ENCODE measurements at places on chromosomes 12 and 14.
A peak's percentile ranks its signal among the peaks of the same experiment; 100 is the strongest.

- peak; percentile 95 for DNase-seq
Observed at GRCh38 chr12:15757553-15758255, 31.5 kb downstream of the EPS8 start.

- DNase-seq, result no peak
Observed at GRCh38 chr14:102913341-102914211, 8.9 kb upstream of the AMN start.

GRCh38 chr12:10283027-10283426 is 24.6 kb upstream of the KLRD1 start:
- no peak for DNase-seq

DNA sequence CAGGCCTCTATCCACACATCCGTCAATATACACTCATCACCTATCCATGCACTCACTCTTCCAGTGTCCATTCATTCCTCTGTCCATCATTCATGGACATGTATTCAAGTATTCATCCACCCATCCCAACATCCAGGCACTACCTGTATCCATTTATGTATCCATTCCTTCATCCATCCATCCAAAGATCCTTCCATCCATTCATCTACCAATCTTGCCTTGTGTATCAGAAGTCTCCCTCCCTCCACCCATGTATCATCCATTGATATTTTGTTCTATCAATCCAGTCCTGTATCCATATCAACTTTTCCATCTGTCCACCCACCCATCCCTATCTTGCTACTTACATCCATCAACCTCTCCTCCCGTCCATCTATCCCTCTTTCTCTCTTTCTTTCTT is 4.0 kb downstream of the BEGAIN start:
- no peak for DNase-seq

DNA sequence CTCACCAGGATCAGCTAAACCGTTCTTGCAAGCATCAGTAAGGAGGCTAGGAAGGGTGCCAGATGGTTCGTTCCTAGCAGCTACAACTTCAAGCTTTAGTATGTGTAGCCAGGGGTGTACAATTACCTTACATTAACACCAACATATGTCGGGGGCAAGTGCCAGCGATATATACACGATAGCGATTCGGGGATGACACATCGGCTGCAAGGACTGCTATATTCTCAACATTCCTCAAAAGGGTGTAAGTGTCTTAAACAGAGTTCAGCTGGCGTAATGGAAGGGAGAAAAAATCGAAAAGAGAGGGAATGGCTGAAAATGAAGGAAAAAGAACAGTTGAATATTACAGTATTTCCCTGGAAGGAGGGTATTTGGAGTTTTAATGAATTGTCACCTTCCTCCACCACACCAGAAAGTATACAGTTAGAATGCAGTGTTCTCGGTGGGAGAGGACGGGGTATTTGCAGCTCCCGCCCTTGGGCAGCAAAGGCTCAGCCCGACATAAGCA is 545 bp downstream of the LIMA1 start:
- DNase-seq, result peak; percentile 63

- DNase-seq, result no peak
Observed at GRCh38 chr12:42904683-42905418, 315.3 kb upstream of the PRICKLE1 start.

- no peak for DNase-seq
Observed at GRCh38 chr12:69610126-69610525, 581 bp downstream of the LRRC10 start.

GRCh38 chr14:94751956-94752355 is 18.0 kb downstream of the GSC start:
- no peak for DNase-seq

GRCh38 chr12:12212769-12213168 is 54.1 kb downstream of the LRP6 start:
- DNase-seq, result no peak

GRCh38 chr12:24778486-24779304 is 170.2 kb downstream of the BCAT1 start:
- DNase-seq, result peak; percentile 74

- peak; percentile 15 for DNase-seq
Observed at GRCh38 chr12:119512772-119513497, 80.6 kb upstream of the TMEM233 start.

- peak; percentile 61 for DNase-seq
Observed at GRCh38 chr12:14403711-14404196, 38.3 kb downstream of the ATF7IP start.

DNA sequence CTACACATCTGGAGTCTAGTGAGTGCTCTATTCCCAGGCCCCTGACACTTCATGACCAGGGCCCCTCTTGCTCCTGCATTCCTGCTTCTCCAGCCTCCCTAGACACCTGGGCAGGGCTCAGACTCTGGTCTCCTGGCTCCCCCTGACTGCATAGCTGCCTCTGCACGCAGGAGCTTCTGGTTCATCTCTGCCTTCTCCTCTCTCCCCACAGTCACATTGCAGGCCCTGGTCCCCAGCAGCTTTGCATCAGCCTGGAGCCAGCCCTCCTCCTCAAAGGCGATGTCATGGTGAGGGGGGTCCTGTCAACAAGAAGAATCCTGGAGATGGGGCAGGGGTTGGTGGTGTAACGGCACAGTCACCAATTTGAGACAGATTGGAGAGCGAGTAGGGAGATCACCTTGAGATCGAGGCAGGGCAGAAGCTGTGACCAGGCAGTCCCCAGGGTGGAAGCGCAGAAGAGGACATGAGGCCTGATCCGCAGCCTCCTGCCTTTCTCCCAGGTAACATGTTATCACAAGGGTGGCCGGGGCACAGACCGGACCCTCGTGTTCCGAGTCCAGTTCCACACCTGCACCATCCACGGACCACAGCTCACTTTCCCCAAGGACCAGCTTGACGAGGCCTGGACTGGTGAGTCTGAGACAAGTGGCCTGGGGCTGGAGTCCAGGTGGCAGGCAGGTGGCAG is 8.1 kb downstream of the TNS2 start:
- no peak for DNase-seq

DNA sequence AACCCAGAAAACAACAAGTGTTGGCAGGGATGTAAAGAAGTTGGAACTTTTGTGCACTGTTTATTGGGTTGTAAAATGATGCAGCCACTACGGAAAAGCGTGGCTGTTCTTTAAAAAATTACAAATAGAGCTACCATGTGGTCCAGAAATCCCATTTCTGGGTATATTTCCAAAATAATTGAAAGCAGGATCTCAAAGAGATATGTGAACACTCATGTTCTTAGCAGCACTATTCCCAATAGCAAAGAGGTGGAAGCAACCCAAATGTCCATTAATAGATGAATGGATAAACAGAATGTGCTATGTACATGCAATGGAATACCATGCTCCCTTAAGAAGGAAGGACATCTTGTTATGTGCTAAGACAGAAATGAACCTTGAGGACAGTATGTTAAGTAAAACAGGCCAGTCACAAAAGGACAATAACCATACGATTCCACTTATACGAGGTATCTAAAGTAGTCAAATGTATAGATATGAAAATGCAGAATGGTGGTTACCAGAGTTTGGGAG is 249.5 kb downstream of the PHLDA1 start:
- no peak for DNase-seq

DNA sequence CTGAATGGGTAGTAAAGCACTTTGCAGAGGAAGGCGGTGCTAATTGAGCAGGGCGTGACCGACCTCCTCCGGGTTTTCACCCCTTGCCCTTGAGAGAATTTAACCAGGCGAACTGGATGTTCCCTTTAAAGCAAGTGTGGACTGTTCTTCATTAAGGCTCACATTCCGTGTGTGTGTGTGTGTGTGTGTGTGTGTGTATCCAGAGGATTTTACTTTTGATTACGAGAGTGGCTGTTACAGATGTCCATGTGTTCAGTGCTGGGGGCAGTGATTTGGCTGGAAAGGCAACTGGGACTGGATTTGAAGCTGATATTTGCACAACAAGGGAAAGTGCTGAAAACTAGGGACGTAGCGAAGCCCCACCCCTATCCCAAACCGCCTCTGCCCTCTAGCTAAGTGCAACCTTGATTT is 2.2 kb downstream of the TMEM132C start:
- DNase-seq, result no peak

DNA sequence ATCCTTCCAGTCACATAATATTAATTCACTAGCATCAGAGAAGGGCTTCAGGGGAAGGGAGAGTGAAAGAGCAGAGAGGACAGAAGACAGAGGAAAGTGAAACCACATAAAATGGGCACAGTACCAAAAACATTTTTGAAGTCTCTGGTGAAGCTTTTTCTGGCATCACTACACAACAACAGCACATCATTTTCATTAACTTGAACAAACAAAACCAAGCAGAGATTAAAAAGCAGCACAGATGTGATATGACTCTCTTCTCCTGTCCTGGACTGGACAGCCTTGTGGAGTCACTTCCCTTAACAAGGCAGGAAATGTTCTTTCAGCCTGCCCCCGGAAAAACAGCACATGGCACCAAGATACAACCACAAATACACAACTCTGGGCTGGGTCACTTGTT is 112.0 kb downstream of the TSPAN8 start:
- no peak for DNase-seq

GRCh38 chr12:26786865-26787514 is 46.0 kb downstream of the ITPR2 start:
- DNase-seq, result peak; percentile 84

DNA sequence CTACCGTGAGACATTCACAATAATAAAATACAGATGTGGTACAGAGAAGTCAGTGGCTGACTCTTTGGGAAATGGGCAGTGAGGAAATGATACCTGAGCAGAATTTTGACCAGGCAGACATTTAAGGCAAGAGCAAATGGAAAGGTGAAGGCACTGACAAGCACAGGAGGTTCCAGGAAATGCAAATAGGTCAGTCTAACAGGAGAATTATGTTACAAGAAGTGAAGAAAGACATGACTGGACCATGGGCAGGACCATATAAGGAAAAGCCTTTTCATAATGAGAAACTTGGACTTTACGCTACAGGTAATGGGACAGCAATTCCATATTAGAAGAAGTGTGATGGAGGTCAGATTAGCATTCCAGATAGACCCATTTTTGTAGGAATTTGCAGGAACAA is 338.9 kb downstream of the PDZRN4 start:
- no peak for DNase-seq

GRCh38 chr12:7460375-7461259 is 16.7 kb upstream of the CD163L1 start:
- peak; percentile 67 for DNase-seq

DNA sequence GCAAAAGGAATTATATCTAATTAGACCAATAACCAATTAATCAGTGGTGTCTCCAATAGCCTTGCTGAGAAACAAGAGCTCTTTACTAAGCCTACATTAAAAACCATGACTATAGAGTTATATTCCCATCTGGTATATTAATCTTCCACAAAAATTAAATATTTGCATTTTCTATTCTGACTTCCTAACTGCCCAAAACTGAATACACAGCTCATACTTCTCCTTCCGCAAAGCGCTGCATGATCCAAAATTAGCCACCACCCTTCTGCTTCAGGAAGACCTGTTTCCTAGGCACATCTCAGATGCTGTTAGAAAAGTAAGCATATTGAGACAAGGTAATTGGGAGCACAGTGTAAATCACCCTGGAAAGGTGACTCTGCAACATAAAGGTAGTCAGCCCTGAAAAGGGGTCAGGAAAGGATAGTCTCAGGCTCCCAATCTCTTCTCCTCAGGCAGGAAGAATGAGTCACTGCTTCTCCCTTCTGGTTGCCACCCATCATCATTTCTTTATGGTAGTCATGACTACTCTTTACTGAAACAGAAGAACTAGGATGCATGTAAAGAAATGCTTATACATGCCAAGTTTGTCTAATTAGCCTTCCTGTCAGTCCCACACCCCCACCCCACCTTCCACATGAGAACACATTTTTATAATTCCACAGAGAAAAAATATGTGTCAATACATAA is 54.3 kb downstream of the PLCZ1 start:
- peak; percentile 69 for DNase-seq

DNA sequence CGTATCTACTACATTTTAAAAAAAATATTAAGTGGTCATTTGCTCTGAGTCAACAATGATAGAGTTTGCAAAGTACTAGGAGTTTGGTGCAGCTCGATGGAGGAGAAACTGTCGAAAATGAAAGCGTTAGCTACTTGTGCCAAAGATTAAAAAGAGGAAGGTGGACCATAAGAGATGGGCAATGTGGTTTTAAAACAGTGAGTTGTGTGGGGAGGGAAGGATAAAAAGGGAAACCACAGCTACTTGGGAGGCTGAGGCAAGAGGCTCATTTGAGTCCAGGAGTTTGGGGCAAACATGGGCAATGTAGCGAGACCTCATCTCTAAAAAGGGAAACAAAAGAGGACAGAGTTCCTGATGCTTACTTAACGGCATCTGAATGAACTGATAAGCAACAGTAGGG is 18.2 kb upstream of the STRAP start:
- no peak for DNase-seq

GRCh38 chr12:65074932-65075331 is 46.2 kb downstream of the WIF1 start:
- no peak for DNase-seq

GRCh38 chr14:96187216-96188031 is 17.2 kb upstream of the BDKRB2 start:
- DNase-seq, result no peak

DNA sequence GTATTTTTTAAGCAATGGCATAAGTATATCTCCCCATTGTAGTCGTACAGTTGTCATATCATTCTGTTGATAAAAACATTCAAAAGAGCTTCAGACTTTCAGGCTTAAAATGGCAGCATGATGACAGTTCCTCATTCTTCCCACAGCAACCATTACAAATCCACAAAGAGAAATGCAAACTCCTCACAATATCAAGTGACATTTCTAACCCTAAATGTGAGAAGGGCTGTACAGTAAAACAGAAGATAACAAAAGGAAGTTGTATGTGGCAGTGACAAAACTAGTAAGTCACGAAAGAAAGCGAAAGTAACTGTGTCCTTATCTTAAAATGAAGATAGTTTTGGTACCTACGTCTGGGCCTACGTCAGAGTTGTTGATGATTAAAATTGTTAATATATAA is 46.7 kb downstream of the GXYLT1 start:
- DNase-seq, result no peak
